Kidney glomerular epithelial cell (primary cell): ENCODE measurements at places on chromosomes 1 and 21.

DNA sequence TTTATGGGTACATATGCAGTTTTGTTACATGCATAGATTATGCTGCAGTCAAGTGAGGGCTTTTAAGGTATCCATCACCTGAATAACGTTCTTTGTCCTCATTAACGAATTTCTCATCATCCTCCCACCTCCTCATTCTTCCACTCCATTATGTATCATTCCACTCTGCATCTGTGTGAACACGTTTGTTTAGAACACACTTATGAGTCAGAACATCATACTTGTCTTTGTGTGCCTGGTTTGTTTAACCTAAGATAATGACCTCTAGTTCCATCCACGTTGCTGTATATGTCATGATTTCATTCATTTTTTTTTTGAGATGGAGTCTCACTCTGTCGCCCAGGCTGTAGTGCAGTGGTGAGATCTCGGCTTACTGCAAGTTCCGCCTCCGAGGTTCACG, 6.7 kb upstream of the MPC2 start:
- no peak for DNase-seq

DNA sequence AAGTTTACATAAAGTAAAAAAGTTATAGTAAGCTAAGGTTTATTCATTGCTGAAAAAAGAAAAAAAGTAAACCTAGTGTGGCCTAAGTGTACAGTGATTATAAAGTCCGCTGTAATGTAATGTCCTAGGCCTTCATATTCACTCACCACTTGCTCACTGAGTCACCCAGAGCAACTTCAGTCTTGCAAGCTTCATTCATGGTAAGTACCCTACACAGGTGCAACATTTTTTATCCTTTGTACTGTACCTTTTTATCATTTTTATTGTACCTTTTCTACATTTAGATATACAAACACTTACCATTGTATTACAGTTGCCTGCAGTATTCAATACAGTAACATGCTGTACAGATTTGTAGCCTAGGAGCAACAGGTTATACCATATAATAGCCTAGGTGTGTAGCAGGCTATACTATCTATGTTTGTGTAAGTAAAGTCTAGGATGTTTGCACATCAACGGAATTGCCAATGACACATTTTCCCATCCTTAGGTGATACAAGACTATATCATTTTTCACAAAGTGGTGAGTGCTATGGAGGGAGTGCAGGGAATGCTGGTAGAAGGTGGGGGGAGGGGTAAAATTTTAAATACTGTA, 58.0 kb upstream of the DMRTA2 start:
- no peak for DNase-seq

DNA sequence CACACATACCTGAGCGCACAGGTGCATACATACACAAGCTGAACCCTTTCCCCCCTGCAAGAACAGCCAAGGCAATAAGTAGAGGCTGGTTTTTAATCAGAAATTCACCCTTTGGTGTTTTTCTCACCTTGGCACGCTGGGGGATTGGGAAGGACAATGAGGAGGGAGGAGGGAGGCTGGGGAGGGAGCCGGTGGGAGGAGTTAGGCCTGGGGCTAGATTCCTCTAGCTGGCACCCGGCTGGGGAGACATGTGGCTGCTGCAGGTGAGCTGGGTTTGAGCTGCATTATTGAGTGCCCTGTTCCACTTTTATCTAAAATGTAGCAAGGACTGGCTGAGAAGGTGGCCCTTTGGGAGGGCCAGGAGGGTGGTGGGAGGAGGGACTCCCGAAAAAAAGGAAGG, 97.8 kb upstream of the CSF3R start:
- no peak for DNase-seq

- no peak for DNase-seq
Observed at GRCh38 chr21:45306453-45306831, 18.7 kb upstream of the POFUT2 start.

- peak; percentile 33 for DNase-seq
Observed at GRCh38 chr1:191290441-191290840, 812.8 kb upstream of the BRINP3 start.

DNA sequence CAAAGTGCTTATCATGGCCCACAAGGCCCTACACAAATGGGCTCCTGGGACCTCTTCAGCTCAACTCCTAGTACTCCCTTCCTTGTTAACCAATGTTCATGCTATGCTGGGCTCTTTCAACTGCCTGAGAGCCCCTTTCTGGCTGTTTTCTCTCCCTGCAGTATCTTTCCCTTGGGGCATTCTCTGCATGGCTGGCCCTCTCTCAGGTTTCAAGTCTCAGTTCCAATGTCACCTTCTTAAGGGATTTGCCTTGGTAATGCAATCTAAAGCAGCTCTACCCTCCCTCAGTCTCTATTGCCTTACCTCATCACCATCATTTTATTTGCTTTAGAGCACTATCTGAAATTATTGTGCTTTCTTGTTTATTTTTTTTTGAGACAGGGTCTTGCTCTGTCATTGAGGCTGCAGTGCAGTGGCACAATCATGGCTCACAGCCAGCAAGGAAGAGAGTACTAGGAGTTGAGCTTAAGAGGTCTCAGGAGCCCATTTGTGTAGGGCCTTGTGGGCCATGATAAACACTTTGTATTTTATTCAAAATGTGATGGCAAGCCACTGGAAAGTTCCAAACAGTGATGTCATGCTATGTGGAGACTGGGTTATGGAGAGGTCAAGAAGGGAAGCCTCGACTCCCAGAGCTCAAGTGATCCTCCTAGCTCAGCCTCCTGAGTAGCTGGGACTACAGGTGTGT, 63.4 kb upstream of the SRSF10 start:
- DNase-seq: no peak

DNA sequence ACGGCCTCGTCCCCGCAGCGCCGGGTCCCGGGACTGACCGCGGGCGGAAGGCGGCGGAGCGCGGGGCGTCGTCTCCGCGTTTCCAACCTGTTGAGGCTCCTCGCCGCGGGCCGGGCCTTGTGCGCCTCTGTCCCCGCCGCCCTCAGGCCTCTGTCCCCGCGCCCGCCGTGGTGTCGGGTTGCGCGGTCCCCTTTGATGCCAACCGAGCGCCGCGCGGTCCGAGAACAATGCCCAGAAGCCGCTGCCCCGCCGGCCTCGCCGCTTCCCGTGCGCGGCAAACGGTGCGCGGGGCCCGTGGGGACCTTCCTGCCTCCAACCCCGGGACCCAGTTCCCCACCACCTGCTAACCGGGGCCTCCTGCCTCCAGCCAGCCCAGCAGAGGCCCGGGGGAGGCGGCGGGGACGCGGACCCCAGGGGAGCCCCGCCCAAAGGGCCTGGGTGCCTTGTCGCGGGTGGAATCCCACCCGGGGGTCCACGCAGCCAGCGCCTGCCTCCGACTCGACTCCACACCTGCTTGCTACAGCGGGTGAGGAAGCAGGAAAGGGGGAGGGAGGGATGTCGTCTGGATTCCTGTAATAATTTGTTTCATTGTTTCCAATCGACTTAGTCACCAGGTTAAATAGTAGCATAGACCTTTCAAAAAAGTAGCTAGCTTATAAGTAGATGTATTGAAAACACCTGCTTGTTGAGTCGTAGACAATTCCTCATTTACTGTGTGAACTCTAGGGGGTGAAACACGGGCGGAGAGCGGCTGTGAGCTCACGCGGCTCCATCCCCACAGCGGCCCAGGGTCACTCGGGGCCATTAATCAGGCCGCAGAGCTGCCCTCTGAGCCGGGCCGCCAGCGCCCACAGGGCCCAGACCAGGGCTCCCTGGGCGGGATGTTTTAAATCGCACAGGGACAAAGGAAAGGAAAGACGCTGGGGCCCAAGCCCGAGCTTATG, 1.1 kb downstream of the COL18A1 start:
- DNase-seq: peak; percentile 52

- no peak for DNase-seq
Observed at GRCh38 chr1:12220890-12221289, 8.9 kb upstream of the VPS13D start.

DNA sequence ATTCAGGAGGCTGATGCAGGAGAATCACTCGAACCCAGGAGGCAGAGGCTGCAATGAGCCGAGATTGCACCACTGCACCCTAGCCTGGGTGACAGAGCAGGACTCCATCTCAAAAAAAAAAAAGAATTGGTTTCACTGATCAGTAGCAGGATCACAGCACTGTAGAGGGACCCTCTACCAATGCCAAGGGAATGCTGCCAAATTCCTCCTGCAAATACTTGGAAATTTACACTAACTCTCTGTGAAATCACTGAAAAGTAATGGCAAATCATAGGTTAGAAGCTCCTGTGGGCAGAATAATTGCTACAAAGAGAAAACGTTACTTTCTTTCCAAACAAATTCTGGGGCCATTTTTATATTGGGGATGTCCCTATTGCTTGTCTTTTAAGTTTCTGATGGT, 6.7 kb upstream of the GPR25 start:
- DNase-seq: no peak

GRCh38 chr1:171981303-171981702, 140.0 kb downstream of the DNM3 start:
- no peak for DNase-seq
